Esophagus squamous epithelium (tissue), 5 donors: ENCODE measurements at places on chromosomes 3 and 15. TPM values are rescaled to one million over a fixed set of nuclear protein-coding genes. Genes with fewer than 3 reads are reported as not detected.

DNA sequence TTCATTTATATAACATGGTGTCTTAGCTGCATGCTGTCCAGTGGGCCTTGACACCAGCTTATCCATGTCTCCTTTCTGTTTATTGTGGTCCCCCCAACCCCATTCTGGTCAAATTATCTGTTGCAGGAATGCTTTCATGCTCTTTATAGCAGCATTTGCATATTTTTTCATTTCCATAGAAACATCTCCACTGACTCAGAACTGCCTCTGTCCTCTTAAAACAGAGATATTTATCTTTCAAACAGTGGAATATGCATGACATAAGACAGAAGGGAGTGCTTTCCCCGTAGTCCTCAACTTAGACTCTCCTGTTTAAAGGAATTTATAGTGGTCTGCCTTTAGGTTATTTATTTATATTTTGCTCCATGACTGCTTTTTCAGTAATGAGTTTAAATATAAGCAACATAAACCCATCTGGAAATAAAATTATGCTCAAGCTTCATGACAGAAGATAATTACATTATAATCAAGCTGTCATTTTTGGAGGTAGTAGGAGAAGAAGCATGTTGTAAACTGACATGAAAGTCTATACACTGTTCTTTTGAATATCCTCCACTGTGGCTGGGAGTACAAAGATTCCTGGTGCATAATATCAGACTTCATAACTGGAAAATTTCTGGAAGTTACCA, 179.5 kb upstream of the CD96 start:
- H3K27ac ChIP-seq, result no peak overlapping the region
- no peak overlapping the region for H3K4me3 ChIP-seq
- no peaks in the 10 kb centered on the region for H3K36me3 ChIP-seq
- no peak for DNase-seq
- no peaks in the 10 kb centered on the region for H3K27me3 ChIP-seq

DNA sequence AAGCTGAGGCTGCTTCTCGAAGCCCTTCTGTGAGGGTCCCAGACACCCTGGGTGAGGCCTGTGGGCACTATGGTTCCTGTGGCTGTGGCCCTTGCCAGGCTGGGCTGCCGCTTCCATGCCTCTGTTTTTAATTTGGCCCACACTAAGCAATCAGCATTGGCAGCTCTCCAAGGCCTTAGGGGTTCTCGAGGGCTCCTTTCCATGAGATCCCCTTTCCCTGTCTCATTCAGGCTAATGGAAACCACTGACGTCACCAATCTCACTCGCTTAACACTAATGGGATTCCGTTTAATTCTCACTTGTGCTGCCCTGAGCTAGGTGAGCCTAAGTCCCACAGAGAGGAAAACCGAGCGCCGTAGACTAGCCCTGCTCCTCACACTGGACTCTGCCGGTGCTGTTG, 60.2 kb upstream of the RAB6B start:
- no peak overlapping the region for H3K4me3 ChIP-seq
- H3K27ac ChIP-seq, result no peak overlapping the region
- peaks cover 7% of the 10 kb centered on the region for H3K4me1 ChIP-seq
- no peak for DNase-seq

- H3K27me3 ChIP-seq, result no peaks in the 10 kb centered on the region
- no peak for DNase-seq
- H3K4me1 ChIP-seq, result peaks cover 6% of the 10 kb centered on the region
- H3K4me3 ChIP-seq, result no peak overlapping the region
- H3K27ac ChIP-seq, result no peak overlapping the region
Observed at GRCh38 chr3:40713306-40713705, 188.5 kb downstream of the ZNF621 start.

- no peaks in the 10 kb centered on the region for H3K4me1 ChIP-seq
- DNase-seq, result no peak
- no peak overlapping the region for H3K27ac ChIP-seq
Observed at GRCh38 chr15:66631616-66632263, 65.9 kb upstream of the LCTL start.

DNA sequence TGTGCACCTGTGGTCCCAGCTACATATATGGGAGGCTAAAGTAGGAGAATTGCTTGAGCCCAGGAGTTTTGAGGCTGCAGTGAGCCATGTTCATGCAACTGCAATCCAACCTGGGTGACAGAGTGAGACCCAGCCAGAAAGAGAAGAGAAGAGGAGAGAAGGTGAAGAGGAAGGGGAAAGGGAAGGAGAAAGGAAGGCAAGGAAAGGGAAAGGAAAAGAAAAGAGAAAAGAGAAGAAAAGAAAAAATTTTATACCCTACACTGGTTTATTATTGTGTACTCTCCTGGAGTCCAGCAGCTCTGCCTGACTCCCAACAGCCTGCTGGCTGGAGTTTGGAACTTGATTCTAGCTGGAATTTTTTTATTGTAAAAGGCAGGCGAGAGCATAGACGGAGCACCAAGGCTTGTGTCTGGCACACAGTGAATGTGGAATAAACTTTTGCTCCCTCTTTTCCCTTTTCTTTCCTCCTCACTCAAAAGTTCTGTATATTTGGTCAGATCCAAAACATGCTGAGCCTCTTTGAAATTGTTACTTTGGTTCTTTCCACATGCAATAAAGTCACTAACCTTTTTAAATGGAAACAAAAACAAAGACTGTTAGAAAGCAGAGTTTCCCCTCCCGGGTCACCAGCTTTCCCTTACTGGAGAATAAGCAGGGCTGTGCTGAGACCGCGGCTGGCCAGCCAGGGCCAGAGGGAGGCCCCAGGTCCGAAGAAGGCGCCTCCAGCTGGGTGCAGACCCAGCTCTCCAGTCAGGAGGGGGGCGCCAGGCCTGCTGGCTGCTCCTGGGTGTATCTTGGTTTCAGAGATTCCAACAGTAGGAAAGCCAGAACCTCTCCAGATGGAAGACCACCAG, 9.9 kb downstream of the THSD4 start:
- no peak for DNase-seq
- peak overlapping the region; percentile 55 for H3K27ac ChIP-seq
- H3K36me3 ChIP-seq, result no peaks in the 10 kb centered on the region
- peak overlapping the region; percentile 15 for H3K4me3 ChIP-seq

DNA sequence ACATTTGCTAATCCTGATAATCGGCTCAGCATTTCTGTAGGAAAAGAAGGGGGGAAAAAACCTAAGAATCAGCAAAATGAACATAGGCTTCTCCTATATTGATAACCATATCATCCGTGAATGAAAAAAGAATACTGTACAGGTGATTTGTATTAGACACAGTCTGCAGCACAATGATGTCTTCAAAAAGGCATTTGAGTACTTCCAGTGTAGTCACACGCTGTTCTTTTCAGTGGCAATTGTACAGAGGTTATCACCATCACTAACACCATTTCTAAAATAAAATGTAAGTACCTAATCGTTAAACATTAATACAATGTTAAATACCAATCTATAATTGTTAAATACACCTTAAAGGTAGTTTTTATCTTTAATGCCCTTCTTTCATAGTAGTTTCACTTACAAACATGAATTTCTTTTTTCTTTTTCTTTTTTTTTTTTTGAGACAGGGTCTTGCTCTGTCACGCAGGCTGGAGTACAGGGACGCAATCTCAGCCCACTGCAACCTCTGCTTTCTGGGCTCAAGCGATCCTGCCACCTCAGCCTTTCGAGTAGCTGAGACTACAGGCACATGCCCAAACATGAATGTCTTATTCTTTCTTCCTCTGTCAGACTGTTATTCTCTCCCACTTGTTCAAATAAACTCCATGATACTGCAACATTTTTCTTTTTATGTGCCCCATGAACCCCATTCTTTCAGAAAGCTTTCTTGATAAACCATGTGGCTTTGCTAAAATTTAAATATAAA, 18.4 kb downstream of the GOLGB1 start:
- DNase-seq, result no peak
- H3K4me1 ChIP-seq, result peaks cover 7% of the 10 kb centered on the region
- H3K27ac ChIP-seq, result no peak overlapping the region
- H3K27me3 ChIP-seq, result no peaks in the 10 kb centered on the region

DNA sequence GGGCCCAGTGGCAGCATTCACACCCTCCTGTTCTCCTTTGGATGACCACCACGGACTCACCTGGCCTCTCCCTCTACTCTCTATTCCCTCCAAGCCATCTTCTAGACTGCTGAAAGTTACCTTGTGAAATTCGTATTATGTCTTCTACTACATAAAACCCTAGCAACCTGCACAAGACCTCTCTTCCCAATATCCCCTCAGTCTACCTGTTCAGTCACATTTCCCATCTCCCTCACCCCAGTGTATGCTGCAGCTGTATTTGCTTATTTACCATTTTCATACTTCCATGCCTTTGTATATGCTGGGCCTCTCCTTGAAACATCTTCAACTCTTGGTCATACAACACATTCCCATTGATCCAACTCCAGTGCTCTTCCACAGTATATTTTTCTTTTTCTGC, 35.3 kb downstream of the DET1 start:
- no peak overlapping the region for H3K27ac ChIP-seq
- no peak overlapping the region for H3K4me3 ChIP-seq
- DNase-seq, result no peak
- H3K27me3 ChIP-seq, result no peaks in the 10 kb centered on the region
- H3K36me3 ChIP-seq, result no peaks in the 10 kb centered on the region

- no peak overlapping the region for H3K27ac ChIP-seq
- no peak overlapping the region for H3K4me3 ChIP-seq
- no peaks in the 10 kb centered on the region for H3K27me3 ChIP-seq
- no peak for DNase-seq
- no peaks in the 10 kb centered on the region for H3K4me1 ChIP-seq
Observed at GRCh38 chr15:95598251-95598855, 732.1 kb upstream of the NR2F2 start.

DNA sequence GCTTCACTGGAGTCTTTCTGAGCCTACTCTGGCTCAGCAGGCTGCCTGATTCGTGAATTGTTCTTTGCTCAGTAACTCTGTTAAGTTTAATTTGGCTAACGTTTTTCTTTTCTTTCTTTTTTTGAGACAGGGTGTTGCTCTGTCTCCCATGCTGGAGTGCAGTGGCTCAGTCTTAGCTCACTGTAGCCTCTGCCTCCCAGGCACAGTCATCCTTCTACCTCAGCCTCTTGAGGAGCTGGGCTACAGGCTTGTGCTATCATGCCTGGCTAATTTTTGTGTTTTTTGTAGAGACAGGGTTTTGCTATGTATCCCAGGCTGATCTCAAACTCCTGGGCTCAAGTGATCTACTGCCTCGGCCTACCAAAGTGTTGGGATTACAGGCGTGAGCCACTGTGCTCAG, 165.0 kb downstream of the PEX5L start:
- H3K36me3 ChIP-seq, result no peaks in the 10 kb centered on the region
- no peak overlapping the region for H3K27ac ChIP-seq
- H3K4me1 ChIP-seq, result no peaks in the 10 kb centered on the region
- no peak for DNase-seq
- no peaks in the 10 kb centered on the region for H3K27me3 ChIP-seq

DNA sequence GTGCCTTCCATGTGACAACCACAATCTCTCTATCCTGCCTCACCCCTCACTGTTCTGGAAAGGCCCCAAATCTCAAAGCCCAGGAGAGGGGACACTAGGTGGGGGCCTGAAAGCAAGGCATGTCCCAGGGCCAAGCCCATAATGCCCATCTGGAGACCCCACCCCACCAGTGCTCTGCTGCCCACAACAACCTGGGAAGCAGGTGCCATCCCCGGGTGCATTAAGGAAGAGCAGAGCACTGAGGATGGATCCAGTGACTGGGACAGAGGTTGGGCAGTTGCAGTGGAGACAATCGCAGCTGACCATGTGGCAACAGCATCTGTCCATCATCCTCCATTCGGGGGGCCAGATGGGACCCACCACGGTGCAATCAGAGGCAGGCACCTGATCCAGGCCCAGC, 106.2 kb upstream of the PRR20G start:
- H3K27me3 ChIP-seq, result peaks cover 73% of the 10 kb centered on the region
- H3K36me3 ChIP-seq, result no peaks in the 10 kb centered on the region
- H3K4me1 ChIP-seq, result no peaks in the 10 kb centered on the region
- H3K27ac ChIP-seq, result no peak overlapping the region

GRCh38 chr3:184423561-184423960, 43.7 kb downstream of the CHRD start:
- no peak overlapping the region for H3K27ac ChIP-seq
- H3K4me3 ChIP-seq, result no peak overlapping the region
- no peaks in the 10 kb centered on the region for H3K36me3 ChIP-seq
- H3K27me3 ChIP-seq, result no peaks in the 10 kb centered on the region
- no peak for DNase-seq

DNA sequence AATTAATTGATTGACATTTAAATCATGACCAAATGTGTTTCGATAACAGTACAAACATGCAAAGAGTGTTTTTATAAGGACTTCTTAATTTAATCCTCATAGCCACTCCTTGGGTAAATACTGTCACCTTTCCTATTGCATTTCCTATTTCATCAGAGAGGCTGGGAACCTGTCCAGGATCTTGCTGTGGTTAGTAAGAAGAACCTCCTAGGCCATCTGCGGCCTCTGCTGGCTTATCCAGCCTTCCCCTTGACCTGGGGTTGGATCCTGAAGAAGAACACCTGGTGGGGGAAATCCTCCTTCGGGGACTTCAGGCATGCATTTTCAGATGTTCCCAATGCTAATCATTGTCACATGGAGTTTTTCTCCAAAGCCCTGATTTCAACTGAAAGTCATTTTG, 25.5 kb downstream of the GLDN start:
- H3K4me3 ChIP-seq, result no peak overlapping the region
- no peaks in the 10 kb centered on the region for H3K27me3 ChIP-seq
- H3K27ac ChIP-seq, result no peak overlapping the region

DNA sequence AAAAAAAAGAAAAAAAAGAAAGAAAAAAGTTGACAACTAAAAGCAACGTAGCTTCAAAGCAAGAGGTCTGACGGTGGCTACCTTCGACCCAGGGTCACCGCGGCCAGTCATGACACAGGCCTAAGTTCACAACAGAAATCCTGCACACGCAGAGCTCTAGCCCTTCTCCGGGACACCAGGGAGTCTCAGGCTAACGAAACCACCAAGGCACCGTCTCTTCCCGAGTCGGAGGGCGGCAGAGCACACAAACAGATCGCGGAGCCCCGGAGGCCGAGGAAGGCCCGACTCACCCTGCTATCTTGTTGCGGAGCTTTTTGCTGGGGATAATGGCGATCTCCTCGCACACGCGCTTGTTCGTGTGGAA, 584 bp downstream of the RPS17 start:
- peaks cover 12% of the 10 kb centered on the region for H3K36me3 ChIP-seq
- no peaks in the 10 kb centered on the region for H3K27me3 ChIP-seq
- peak overlapping the region; percentile 81 for H3K4me3 ChIP-seq
- H3K27ac ChIP-seq, result peak overlapping the region; percentile 94

- H3K4me3 ChIP-seq, result no peak overlapping the region
- H3K27me3 ChIP-seq, result no peaks in the 10 kb centered on the region
- peaks cover 41% of the 10 kb centered on the region for H3K36me3 ChIP-seq
- peaks cover 9% of the 10 kb centered on the region for H3K4me1 ChIP-seq
- DNase-seq, result no peak
- H3K27ac ChIP-seq, result peak overlapping the region; percentile 47
Observed at GRCh38 chr3:127761441-127761801, 60.9 kb downstream of the MGLL start.

- H3K36me3 ChIP-seq, result no peaks in the 10 kb centered on the region
- no peak overlapping the region for H3K4me3 ChIP-seq
- no peak for DNase-seq
- H3K27me3 ChIP-seq, result no peaks in the 10 kb centered on the region
Observed at GRCh38 chr15:74722591-74722990, 2.7 kb downstream of the CYP1A1 start.

- no peak for DNase-seq
- H3K27me3 ChIP-seq, result no peaks in the 10 kb centered on the region
- no peak overlapping the region for H3K4me3 ChIP-seq
- no peaks in the 10 kb centered on the region for H3K4me1 ChIP-seq
- H3K27ac ChIP-seq, result no peak overlapping the region
Observed at GRCh38 chr15:83816124-83816883, 162.4 kb downstream of the ADAMTSL3 start.

Gene SLC24A5
- total RNA-seq, result not detected

Gene IQCF5
- not detected for total RNA-seq

Gene CHRNA7
- 2.1 TPM for total RNA-seq

Gene NGLY1
- total RNA-seq, result 21.3 TPM

Gene DAZL
- total RNA-seq, result not detected

Gene PRSS50
- total RNA-seq, result not detected

Gene GATM
- 13.4 TPM for total RNA-seq

Gene IL16
- 5.5 TPM for total RNA-seq

Gene PROS1
- 14.1 TPM for total RNA-seq

Gene TRAIP
- total RNA-seq, result 2.3 TPM

Gene SHC4
- 0.50 TPM for total RNA-seq
